Activated CD8-positive, alpha-beta T cell treated with anti-CD3 and anti-CD28 coated beads for 36 hours (primary cell): ENCODE measurements at places on chromosomes 1 and 21. TPM values are rescaled to one million over a fixed set of nuclear protein-coding genes. Genes with fewer than 3 reads are reported as not detected.

- H3K4me3 ChIP-seq: no peak overlapping the region
- H3K4me1 ChIP-seq: peaks cover 10% of the 10 kb centered on the region
- H3K27me3 ChIP-seq: no peaks in the 10 kb centered on the region
Observed at GRCh38 chr1:58515794-58516401, 30.6 kb downstream of the OMA1 start.

- no peak overlapping the region for H3K4me3 ChIP-seq
- no peak for DNase-seq
- peaks cover 3% of the 10 kb centered on the region for H3K27me3 ChIP-seq
- H3K4me1 ChIP-seq: no peaks in the 10 kb centered on the region
Observed at GRCh38 chr1:202045705-202046104, 35.3 kb downstream of the ELF3 start.

Gene CD244
- total RNA-seq: 1.4 TPM

Gene CNKSR1
- 1.4 TPM for total RNA-seq

DNA sequence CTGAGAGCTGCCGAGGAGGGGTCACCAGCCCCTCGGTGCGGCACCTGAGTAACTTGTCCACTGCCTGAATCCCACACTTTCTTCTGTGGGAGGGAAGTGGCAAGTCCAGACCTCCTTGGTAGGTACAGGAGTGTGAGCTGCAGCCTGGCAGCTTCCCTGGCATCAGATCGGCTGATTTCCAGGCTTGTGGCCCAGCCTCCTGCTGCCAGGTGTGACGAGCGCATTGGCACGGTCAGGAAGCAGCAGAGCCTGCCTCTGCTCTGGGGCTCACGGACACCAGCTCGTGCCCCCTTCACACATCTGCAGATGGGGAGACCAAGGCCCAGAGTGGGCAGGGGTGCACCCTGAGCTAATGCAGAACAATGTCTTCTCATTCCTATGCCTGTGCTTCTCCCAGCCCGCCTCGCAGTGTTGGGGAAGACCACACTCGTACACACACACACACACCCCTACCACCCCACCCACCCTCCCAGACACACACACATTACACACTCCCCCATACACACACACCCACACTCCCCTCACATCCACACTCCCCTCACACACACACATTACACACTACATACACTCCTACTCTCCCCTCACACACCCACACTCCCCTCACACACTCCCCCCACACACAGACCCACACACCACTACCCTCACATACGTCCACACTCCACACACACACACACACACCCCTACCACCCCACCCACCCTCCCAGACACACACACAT, 33.1 kb upstream of the SELENON start:
- peaks cover 4% of the 10 kb centered on the region for H3K36me3 ChIP-seq
- H3K27ac ChIP-seq: no peak overlapping the region
- peaks cover 51% of the 10 kb centered on the region for H3K4me1 ChIP-seq
- no peak for DNase-seq
- H3K4me3 ChIP-seq: no peak overlapping the region

- peaks cover 28% of the 10 kb centered on the region for H3K4me1 ChIP-seq
- no peaks in the 10 kb centered on the region for H3K36me3 ChIP-seq
- no peak for DNase-seq
- no peak overlapping the region for H3K27ac ChIP-seq
Observed at GRCh38 chr1:234938924-234939323, 189.7 kb downstream of the TOMM20 start.

Gene DCST1
- not detected for total RNA-seq

DNA sequence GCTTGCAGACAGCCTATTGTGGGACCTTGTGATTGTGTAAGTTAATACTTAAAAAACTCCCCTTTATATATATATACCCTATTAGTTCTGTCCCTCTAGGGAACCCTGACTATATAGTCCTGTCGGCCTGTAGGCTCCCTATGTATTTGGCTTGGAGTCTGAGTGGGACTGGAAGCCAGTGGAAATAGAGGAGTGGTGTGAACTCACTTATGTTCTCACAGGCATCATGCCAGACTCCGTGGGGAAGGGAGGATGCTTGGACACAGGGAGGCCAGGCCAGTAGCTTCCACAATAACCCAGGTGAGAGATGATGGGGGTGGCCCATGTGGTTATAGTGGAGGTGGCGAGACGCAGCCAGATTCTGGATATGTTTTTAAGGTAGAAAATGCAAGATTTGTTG, 136.7 kb upstream of the SYT6 start:
- H3K27me3 ChIP-seq: no peaks in the 10 kb centered on the region
- H3K4me3 ChIP-seq: no peak overlapping the region
- H3K36me3 ChIP-seq: no peaks in the 10 kb centered on the region
- H3K27ac ChIP-seq: no peak overlapping the region

Gene SOX13
- total RNA-seq: 1.6 TPM

DNA sequence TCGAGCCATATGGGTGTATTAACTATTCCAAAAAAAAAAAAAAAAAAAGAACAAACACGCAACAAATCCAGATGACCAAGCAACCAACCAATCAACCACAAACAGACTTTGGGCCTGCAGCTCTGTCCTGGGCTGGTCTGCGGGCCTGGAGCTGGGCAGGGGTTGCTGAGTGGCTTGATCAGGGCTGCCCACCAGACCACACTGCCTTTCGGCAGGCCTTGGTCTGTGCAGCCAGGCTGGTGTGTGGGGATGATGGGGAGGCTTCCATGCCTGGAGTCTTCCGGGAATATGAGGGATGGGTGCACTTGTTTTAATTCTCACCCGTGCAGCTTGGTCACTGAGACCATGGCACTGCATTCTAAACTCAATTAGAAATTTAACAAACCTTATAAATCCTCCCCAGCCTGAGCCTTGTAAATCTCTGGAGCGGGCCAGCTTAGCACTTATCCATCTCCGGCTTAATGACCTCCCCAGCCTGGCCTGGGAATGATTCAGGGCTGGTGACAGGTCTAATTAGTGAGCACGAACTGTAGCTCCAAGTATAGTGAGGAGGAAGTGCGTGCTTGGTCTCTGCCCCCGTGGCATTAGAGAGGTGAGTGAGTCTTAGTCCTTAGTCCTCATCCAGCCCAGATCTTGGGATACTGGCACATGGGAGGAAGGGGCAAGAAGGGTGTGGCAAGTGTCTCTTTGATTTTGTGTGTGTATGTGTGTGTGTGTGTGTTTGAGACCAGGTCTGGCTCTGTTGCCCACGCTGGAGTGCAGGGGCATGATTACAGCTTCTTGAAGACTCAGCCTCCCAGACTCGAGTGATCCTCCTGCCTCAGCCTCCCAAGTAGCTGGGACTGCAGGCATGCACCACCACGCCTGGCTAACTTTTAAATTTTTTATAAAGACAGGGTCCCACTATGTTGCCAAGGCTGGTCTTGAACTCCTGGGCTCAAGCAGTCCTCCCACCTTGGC, 74.6 kb upstream of the CSF3R start:
- no peaks in the 10 kb centered on the region for H3K36me3 ChIP-seq
- H3K27me3 ChIP-seq: peaks cover 20% of the 10 kb centered on the region
- H3K27ac ChIP-seq: no peak overlapping the region
- H3K4me3 ChIP-seq: no peak overlapping the region
- no peaks in the 10 kb centered on the region for H3K4me1 ChIP-seq
- no peak for DNase-seq

DNA sequence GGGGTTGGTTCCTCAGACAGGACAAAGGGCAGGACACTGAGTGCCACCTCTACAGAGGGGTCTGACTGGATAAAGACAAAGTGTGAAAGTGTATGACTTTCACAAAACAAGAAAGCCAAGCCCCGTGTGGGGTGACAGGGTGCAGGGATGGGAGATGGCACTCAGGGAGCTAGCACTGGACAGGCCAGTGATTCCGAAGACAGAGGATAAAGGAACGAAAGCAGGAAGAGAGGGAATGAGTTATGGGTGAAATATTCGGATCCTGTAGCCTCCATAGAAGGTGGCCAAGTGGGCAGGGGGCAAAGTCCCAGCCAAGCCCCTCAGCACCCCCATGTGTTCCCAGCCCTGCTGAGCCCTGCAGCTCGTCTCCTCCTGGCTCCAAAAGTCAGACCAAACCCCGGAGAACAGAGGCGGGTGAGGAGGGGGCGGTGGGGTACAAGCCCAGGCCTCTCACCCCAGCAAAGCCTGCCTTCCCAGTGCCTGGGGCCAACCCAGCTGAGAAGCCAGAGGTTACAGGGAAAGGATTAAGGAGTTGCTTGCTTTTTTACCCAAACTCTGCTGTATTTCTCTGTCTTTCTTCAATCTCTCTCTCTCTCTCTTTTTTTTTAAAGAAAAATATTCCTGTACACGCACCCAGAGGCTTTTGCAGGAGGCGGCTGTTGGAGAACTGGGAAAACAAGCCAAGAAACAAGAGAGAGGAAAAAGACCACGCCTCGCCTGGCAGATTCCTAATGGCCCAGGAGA, 14.0 kb upstream of the WASF2 start:
- H3K4me1 ChIP-seq: peaks cover 6% of the 10 kb centered on the region
- no peak for DNase-seq
- no peaks in the 10 kb centered on the region for H3K27me3 ChIP-seq
- H3K4me3 ChIP-seq: no peak overlapping the region
- H3K36me3 ChIP-seq: no peaks in the 10 kb centered on the region

Gene RSPH1
- total RNA-seq: not detected

GRCh38 chr1:231130544-231130943, 31.3 kb upstream of the TRIM67 start:
- H3K27ac ChIP-seq: no peak overlapping the region
- no peak for DNase-seq
- no peaks in the 10 kb centered on the region for H3K36me3 ChIP-seq
- no peak overlapping the region for H3K4me3 ChIP-seq
- no peaks in the 10 kb centered on the region for H3K4me1 ChIP-seq
- no peaks in the 10 kb centered on the region for H3K27me3 ChIP-seq

Gene SPRR2F
- not detected for total RNA-seq

Gene MSH4
- total RNA-seq: 0.32 TPM

DNA sequence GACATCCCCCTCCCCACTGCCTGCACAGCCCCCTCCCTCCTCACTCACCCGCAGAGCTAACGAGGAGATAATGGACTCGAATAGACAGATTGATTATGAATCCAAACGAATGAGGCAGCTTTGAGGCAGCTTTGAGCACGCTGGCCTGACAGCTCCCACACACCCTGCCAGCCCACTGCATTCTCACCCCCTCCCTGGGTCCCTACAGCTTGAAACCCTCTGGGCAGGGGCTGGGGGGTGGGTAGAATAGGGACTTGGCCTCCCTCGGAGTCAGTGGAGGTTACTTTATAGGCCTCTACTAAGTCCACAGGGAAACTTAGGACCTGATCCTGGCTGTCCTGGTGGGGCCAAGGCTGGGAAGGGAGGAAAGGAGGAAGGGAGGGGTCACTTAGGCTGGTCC, 1.9 kb downstream of the NTRK1 start:
- peak overlapping the region; percentile 59 for H3K27ac ChIP-seq
- peaks cover 52% of the 10 kb centered on the region for H3K27me3 ChIP-seq
- H3K4me1 ChIP-seq: peaks cover 62% of the 10 kb centered on the region

Gene SPRR2E
- not detected for total RNA-seq

GRCh38 chr1:160403244-160403643, 2.9 kb downstream of the VANGL2 start:
- no peaks in the 10 kb centered on the region for H3K36me3 ChIP-seq
- peaks cover 7% of the 10 kb centered on the region for H3K4me1 ChIP-seq
- no peak for DNase-seq
- H3K27me3 ChIP-seq: peaks cover 10% of the 10 kb centered on the region

Gene LRRC71
- total RNA-seq: not detected

GRCh38 chr1:179794669-179795068, 51.6 kb downstream of the FAM163A start:
- no peaks in the 10 kb centered on the region for H3K36me3 ChIP-seq
- H3K4me3 ChIP-seq: no peak overlapping the region
- H3K4me1 ChIP-seq: no peaks in the 10 kb centered on the region
- no peak for DNase-seq
- no peaks in the 10 kb centered on the region for H3K27me3 ChIP-seq

DNA sequence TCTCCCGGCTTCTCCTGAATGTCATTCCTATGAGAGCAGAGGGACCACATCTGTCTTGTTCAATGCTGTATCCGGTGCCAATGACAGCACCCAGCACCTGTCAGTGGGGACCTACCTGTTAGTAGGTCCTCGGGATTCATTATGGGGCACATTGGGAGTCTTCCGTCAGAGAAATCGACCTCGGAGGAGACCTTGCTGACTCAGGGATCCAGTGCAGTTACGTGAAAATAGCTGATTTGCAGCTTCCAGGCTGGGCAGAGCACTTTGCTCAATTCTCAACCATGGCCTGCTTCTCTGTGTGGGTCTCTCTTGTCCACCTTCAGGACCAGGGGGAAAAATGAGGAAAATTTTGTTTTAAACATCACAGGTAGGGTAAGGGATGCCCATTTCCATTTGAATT, 130.2 kb downstream of the PRDM2 start:
- H3K27me3 ChIP-seq: no peaks in the 10 kb centered on the region
- peaks cover 3% of the 10 kb centered on the region for H3K4me1 ChIP-seq
- no peak overlapping the region for H3K4me3 ChIP-seq
- DNase-seq: no peak
- H3K27ac ChIP-seq: no peak overlapping the region

- no peaks in the 10 kb centered on the region for H3K36me3 ChIP-seq
- H3K4me3 ChIP-seq: no peak overlapping the region
- no peaks in the 10 kb centered on the region for H3K4me1 ChIP-seq
- no peaks in the 10 kb centered on the region for H3K27me3 ChIP-seq
Observed at GRCh38 chr1:53634571-53634979, 104.4 kb downstream of the GLIS1 start.

Gene FAM110D
- total RNA-seq: not detected

GRCh38 chr1:111448482-111448917, 556 bp downstream of the WDR77 start:
- DNase-seq: peak; percentile 50
- H3K27ac ChIP-seq: peak overlapping the region; percentile 100
- no peaks in the 10 kb centered on the region for H3K27me3 ChIP-seq
- H3K4me1 ChIP-seq: peaks cover 68% of the 10 kb centered on the region

Gene COL9A2
- total RNA-seq: 5.4 TPM

Gene MAP10
- 1.5 TPM for total RNA-seq

Gene PLCH2
- total RNA-seq: 6.0 TPM

GRCh38 chr1:183812686-183813569, 8.0 kb downstream of the RGL1 start:
- H3K36me3 ChIP-seq: no peaks in the 10 kb centered on the region
- no peak overlapping the region for H3K27ac ChIP-seq

Gene ACAP3
- 42.5 TPM for total RNA-seq

Gene PTPRU
- total RNA-seq: 0.74 TPM

Gene TOMM20
- 155 TPM for total RNA-seq

DNA sequence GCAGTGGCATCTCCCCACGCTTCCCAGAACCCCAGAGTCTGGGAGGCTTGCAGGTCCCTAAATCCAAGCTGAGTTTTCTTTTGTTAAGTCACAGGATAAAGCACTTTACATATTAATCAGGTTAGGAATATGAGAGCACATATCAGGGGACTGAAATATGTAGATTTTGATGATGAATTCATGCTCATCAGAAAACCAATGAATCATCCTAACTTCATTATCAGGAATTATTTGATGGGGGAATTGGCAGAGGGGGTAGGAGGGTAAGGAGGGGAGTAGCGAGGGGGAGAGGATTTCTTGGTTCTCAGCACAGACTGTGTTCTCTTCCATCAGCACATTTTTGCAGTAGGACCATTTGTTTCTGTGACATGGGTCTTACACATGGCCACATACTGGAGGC, 32.1 kb downstream of the HMGB4 start:
- H3K27ac ChIP-seq: no peak overlapping the region
- no peaks in the 10 kb centered on the region for H3K4me1 ChIP-seq
- H3K4me3 ChIP-seq: no peak overlapping the region
- DNase-seq: no peak
- no peaks in the 10 kb centered on the region for H3K36me3 ChIP-seq

- H3K4me1 ChIP-seq: peaks cover 72% of the 10 kb centered on the region
- no peak for DNase-seq
- peaks cover 63% of the 10 kb centered on the region for H3K36me3 ChIP-seq
- H3K27me3 ChIP-seq: no peaks in the 10 kb centered on the region
- peak overlapping the region; percentile 99 for H3K27ac ChIP-seq
Observed at GRCh38 chr1:40384413-40384762, 10.9 kb downstream of the SMAP2 start.

- H3K4me3 ChIP-seq: peak overlapping the region; percentile 37
- DNase-seq: no peak
- H3K27ac ChIP-seq: no peak overlapping the region
- peaks cover 7% of the 10 kb centered on the region for H3K4me1 ChIP-seq
- H3K27me3 ChIP-seq: peaks cover 11% of the 10 kb centered on the region
Observed at GRCh38 chr1:160400646-160401486, 502 bp downstream of the VANGL2 start.
